ENCODE measurements at places on chromosomes 11 and 22. TPM values are rescaled to one million over a fixed set of nuclear protein-coding genes. Genes with fewer than 3 reads are reported as not detected.

Gene JRKL
- total RNA-seq, result 3.0 TPM

Gene INS
- not detected for total RNA-seq

Gene BTBD18
- not detected for total RNA-seq

- no peak for DNase-seq
Measured at GRCh38 chr11:2522631-2523255, 77.9 kb downstream of the KCNQ1 start.

DNA sequence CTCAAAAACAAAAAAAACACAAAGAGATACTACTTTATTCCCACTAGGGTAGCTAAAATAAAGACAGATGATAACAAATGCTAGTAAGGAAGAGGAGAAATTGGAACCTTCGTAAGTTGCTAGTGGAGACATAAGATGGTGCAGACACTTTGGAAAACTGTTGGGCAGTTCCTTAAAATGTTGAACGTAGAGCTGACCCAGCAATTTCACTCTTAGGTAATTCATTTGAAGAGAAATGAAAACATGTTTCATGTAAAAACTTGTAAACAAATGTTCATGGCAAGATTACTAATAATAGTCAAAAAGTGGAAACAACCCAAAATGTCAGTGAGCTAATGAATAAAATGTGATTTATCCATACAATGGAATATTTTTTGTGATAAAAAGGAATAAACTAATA, 29.2 kb upstream of the ACAT1 start:
- DNase-seq, result no peak

DNA sequence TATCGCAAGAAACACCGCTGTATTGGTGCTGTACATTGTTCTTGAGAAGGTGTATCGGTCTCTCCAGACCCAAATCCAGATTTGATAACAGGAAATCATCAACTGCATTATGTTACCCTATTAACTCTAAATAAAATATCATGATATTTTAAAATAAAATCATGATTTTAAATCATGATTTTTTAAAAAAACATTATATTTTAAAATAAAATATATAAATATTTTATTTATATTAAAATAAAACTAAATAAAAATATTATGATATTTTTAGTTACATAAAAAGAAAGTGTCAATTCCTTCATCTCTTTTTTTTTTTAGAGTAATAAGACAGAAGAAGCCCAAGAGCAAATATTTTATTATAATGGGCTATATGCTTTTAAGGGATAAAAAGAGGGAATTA, 27.6 kb downstream of the RBMXL2 start:
- DNase-seq, result no peak

All from cardiac muscle cell (in vitro differentiated cells and primary cell).